ENCODE measurements at places on chromosomes 16 and 17.

DNA sequence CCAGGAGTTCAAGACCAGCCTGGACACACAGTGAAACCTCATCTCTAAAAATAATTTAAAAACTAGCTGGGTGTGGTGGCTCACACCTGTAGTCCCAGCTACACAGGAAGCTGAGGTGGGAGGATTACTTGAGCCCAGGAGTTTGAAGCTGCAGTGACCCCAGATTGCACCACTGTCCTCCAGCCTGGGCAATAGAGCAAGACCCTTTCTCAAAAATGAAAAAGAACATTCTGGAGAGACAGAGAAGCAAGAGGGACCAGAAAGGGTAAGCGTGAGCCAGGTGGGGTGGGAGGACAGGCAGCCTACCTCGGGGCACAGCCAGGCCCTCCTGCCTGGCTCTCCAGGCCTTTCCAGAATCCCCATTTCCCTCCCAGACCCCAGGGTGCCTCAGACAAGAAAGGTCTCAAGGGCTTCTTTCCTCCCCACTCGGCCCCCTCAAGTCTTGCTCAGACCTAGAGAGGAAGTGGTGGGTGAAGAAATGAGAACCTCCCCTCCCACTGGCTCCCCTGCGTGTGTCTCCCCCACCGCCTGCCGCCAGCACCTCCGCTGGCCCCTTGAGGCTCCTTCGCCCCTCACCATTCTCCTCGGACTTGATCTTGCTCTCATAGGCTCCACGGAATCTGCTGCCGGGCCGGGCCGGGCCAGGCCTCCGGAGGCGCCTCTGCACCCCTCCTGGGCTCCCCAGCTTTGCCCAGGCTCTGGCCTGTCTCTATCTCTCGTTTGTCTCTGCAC, 503 bp downstream of the C16orf54 start:
- DNase-seq = no peak

GRCh38 chr17:81499601-81499970, 13.0 kb downstream of the ACTG1 start:
- DNase-seq = no peak

GRCh38 chr17:43829738-43830137, 3.2 kb downstream of the MPP3 start:
- no peak for DNase-seq

DNA sequence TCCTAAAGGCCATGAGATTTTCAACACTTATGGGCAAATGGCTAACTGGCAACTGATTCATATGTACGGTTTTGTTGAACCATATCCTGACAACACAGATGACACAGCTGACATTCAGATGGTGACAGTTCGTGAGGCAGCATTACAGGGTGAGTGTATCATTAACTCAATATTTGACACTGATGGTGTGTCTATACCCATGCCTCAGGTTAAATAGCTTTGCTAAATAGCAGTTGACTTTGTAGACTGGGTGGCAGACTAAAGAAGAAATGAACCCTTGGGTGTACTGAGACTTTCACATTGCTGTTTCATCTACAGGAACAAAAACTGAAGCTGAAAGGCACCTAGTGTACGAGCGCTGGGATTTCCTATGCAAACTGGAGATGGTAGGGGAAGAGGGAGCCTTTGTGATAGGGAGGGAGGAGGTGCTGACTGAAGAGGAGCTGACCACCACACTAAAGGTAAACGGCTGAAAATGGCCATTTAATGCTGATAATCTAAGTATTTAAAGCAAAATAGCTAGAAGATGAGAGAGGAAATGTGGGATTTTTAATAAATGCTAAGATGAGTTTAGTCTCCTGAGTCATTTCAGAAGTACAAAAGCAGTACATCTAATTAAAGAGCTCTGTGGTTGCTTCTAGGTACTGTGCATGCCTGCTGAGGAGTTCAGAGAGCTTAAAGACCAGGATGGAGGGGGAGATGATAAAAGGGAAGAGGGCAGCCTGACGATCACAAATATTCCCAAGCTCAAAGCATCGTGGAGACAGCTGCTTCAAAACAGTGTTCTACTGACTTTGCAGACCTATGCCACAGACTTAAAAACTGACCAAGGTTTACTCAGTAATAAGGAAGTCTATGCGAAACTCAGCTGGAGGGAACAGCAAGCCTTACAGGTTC, 3.0 kb downstream of the SETD6 start:
- DNase-seq = no peak

GRCh38 chr16:88315543-88316105, 67.1 kb upstream of the ZNF469 start:
- DNase-seq = no peak

Data from NCI-H1436 treated with DMSO at 0.1 percent for 48 hours (cell line).